CD8-positive, alpha-beta T cell (primary cell): ENCODE measurements at places on chromosomes 12 and 14. TPM values are rescaled to one million over a fixed set of nuclear protein-coding genes. Genes with fewer than 3 reads are reported as not detected.

POLR3B gene
- 2.5 TPM for total RNA-seq

HCAR3 gene
- total RNA-seq = not detected

CLEC1B gene
- total RNA-seq = not detected

RNASE7 gene
- not detected for total RNA-seq

RNFT2 gene
- 4.1 TPM for total RNA-seq

GLIPR1L1 gene
- not detected for total RNA-seq

SERPINA12 gene
- not detected for total RNA-seq

GNB3 gene
- 0.49 TPM for total RNA-seq

SOAT2 gene
- 2.9 TPM for total RNA-seq

SERPINA10 gene
- not detected for total RNA-seq

PTPN6 gene
- 63.9 TPM for total RNA-seq
